ENCODE measurements at places on chromosomes 11 and 22. TPM values are rescaled to one million over a fixed set of nuclear protein-coding genes. Genes with fewer than 3 reads are reported as not detected.

Gene MARK2
- 6.3 TPM for total RNA-seq

Gene PACSIN3
- total RNA-seq = 18.2 TPM

Gene JAML
- total RNA-seq = not detected

Gene MS4A12
- not detected for total RNA-seq

Gene ZNF195
- 11.0 TPM for total RNA-seq
